ENCODE measurements at places on chromosomes 6 and 20.

DNA sequence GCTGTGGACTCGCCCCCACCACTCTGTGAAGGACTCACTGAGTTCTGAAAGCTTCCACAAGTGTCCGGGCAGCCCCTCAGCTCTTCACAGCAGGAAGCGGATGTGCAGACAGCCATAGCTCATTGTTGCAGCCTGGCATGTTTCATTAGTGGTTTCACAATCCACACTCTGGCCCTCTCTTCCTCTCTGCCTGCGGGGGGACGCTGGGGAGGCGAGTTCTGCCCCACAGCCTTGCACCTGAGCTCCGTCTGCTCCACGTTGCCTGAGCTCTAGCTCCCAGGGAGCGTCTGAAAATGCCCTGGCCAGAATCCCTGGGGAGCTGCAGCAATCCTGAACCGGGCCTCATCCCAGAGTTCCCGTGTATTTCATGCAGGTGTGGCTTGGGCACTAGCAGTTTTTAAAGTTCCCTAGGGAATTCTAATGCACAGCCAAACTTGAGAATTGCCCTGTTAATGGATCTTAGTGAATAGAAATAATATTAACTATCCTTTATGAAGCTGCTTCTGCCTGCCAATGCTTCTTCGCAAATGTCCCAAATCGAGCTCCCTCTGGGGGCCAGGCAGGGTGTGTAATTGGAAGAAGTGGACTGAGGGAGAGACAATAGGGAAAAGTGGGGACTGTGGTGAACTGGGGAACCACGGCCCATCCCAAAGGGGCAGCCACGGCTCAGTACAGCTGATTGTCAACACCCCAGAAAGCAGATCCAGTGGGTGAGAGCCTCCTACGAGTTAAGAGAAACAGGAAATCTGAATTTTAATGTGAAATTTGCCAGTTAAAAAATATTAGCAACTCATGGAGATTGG lies 51.5 kb downstream of the CTCFL start:
- DNase-seq, result no peak

- no peak for DNase-seq
Measured at GRCh38 chr6:77363702-77364101, 99.6 kb downstream of the HTR1B start.

GRCh38 chr6:145561095-145562072 lies 173.9 kb downstream of the EPM2A start:
- no peak for DNase-seq

DNA sequence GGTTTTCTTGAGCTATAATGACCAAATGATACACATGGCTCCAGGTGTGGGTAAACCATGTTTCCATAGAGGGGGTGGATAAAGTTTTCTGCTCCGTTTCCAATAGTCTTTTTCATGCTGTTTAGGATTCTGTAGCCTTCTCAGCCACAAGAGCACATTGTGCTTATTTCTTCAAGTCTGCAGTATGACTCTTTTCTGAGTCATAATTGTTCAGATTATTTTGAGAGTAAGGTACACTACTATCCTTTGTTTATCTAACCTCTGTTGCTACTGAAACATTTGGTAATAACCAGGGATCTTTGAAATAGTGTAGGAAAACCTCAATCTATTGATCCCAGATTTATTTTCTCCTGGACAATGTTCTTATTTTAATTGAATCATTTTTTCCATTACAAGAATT lies 247.9 kb upstream of the BMP2 start:
- DNase-seq, result no peak

- DNase-seq, result peak; percentile 33
Measured at GRCh38 chr6:85449388-85449817, 480 bp upstream of the NT5E start.

- DNase-seq, result no peak
Measured at GRCh38 chr6:84469144-84469543, 241.7 kb upstream of the CEP162 start.

GRCh38 chr6:130503146-130503545 lies 137.3 kb downstream of the TMEM200A start:
- no peak for DNase-seq
